ACHN (cell line): ENCODE measurements at places on chromosomes 4 and X.

GRCh38 chr4:36651253-36651652 is 369.8 kb downstream of the DTHD1 start:
- no peak for DNase-seq

GRCh38 chrX:66013194-66013816 is 26.6 kb downstream of the VSIG4 start:
- DNase-seq = no peak

DNA sequence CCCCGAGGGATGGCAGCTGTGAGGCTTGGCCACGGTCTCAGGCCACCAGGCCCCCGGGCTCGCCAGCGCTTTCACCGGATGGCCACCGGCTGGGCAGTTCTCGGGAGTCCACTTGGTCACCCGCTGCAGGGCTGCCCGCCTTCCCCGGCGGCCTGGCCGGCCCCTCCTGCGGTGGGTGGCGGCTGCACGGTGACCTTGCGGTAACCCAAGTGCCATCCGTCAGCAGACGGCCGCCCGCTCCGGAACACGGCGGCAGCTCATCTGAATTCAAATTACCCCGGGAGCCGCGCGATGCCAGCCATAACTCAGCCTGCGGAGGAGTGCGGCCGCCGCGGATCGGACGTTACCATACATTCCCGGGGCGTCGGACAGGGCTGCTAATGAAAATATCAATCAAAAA is 60.7 kb downstream of the FAM53A start:
- no peak for DNase-seq

GRCh38 chr4:5465529-5465928 is 242.8 kb downstream of the EVC2 start:
- no peak for DNase-seq

DNA sequence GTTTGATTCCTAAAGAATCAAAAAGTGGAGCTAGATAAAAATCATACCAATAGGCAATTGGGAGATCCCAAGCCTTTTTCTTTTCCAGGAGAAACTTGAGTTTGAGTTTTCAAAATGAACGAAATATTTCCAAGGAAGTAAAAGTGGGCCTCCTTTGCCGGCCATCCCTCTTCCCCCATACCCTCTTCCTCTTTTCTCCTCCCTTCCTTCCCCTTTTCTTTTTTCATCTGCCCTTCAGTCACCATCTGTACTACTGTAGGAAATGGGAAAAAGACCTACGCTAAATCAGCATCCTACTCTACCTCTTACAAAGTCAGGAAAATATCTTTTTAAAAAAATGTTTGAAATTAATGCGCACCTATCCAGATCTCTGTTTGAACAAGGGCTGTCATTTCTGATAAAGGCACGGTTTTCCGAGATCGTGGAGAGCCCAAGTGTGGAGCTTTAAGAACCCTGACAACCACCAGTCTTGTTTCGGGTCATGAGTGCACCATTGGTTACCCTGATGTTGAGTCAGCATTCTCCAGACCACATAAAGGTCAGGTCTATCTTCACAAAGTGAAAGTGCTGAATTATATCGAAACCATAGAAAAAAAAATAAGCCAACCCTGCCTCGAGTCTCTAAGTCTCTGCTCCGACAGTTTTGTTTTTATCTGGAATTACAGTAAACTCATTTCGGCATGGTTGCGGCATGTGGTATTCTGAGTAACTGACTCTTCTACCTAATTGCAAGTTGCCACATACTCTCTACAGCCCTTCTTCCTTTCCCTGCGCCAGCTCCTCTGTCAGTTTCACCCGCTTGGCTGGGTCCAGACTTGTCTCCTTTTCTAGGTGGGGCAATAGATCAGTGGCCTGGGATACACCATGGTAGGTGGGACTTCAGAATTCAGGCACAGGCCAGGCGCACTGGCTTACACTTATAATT is 140.2 kb upstream of the KLF3 start:
- DNase-seq = no peak

DNA sequence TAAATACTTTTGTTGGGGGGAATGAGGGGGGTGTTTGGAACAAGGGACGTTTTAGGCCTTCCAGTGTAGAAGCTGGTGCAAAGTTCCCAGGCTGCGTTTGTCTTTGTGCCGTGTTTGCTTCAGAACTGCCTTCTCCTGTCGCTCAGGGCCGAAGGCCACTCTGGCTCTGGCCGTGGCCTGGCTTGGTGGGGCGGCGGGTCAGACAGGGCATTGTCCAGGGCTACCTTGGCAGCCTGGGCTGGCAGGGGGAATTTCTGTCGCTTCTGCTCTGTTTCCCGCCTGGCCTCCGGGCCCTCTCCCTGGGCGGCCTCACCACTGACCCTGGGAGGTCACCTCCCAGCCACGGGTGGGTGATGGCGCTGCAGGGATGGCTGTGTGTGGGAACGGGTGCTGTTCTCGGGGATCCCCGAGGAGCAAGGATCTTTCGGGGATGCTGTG is 140.0 kb downstream of the COL4A6 start:
- DNase-seq = no peak

DNA sequence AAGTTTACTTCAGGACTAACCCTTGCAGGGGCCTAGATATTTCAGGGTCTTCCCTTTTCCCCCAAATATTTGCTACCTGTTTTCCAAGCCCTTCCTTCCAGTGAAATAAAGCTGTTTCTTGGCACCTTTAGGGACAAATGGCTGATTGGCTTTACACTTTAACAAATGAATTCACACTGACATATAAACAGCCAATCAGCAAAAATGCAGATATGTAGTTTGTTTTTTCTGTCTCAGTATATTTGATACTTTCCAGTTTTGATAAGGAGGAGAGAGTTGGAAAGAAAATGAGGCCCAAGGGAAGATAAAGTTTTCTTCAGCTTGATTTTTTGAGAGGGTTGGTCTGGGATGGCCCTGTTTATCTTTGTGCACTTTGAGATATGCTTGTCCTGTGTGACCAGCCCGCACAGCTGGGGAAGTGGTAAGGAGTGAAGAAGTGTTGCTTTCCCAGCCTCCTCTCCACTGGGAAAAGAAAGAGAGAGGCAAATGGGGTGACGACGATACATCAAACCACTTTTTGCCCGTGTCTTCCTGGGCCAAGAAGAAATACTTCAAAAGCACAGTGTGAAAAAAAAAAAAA is 67.5 kb downstream of the MGST2 start:
- DNase-seq = no peak

DNA sequence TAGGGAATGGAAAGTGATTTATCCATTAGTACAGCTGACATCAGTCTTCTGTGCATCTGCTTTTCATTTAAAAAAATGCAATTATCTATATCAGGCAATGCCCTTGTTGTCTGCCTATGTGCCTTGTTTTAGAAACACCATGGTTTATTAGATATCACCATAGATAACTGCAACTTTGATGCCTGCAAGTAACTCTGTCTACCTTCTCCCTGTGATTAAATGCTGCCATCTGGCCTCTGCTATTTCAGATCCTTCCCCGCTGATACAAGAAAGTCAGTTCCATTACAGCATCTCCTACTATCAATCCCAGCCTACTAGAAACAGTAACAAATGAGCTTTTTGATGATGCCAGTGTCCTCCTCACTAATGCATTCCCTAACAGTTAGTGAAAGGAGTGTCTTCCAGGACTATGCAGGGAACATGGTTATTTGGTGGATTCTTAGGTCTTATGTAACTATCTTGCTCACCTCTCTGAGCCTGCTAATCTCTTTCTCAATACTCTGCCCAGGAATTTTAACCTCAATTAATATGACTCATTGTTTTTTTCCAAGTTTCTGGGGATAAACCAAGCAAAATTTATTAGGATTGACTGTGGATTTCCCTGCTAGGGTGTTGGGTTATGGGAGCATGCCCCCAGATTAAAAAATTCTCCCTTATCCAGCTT is 444.9 kb downstream of the RAPGEF2 start:
- DNase-seq = no peak

DNA sequence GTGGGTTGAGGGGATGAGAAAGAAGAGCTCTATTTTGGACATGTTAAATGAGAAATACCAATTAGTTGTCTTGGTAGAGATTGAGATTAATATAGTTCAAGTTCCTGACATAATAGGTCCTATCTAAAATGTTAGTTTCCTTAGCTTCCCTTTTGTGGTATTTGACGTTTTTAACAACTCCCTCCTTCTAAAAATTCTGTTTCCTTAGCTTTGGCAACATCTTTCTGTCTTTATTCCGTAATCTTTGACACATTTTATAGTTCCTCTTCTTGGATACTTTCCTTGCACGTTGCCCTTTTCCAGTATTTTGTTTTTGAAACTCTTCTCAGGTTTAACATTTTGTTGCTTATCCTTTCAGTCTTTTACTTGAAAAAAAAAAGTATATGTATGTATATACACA is 36.9 kb downstream of the LAMTOR3 start:
- DNase-seq = no peak

DNA sequence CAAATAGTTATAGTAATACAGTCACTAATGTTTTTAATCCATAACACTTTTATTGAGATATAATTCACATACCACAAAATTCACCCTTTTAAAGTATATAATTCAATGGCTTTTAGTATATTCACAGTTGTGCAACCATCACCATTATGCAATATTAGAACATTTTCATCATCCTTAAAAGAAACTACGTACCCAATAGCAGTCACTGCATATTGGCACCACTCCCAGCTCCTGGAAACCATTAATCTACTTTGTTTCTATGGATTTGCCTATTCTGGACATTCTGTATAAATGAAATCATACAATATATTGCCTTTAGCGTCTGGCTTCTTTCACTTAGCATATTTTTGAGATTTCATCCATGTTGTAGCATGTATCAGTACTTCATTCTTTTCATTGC is 99.3 kb downstream of the AMMECR1 start:
- no peak for DNase-seq

- DNase-seq = no peak
These were observed 1029.5 kb upstream of the INTU start for GRCh38 chr4:126603210-126603609.

- DNase-seq = no peak
These were observed 68.8 kb downstream of the SSX7 start for GRCh38 chrX:52585892-52586291.

GRCh38 chr4:154399259-154399974 is 92.2 kb downstream of the DCHS2 start:
- peak; percentile 61 for DNase-seq

DNA sequence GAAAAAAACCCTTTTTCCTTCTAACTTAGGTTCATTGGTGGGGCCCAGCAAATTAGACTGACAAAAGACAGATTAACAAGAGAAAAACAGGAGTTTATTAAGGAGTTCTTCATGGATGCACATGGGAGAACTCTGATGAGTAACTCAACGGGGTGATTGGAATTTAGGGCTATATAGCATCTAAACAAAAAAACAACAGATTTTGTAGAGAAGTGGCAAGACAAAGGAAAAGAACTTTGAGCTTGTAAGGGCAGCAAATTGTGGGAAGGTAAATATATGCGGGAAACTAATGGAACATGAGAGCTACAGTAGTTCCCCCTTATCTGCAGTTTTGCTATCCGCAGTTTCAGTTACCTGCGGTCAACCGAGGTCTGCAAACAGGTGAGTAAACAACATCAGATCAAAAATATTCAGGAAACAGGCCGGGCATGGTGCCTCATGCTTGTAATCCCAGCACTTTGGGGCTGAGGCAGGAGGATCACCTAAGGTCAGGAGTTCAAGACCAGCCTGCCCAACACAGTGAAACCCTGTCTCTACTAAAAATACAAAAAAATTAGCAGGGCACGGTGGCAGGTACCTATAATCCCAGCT is 573.6 kb downstream of the ADGRL3 start:
- DNase-seq = no peak

DNA sequence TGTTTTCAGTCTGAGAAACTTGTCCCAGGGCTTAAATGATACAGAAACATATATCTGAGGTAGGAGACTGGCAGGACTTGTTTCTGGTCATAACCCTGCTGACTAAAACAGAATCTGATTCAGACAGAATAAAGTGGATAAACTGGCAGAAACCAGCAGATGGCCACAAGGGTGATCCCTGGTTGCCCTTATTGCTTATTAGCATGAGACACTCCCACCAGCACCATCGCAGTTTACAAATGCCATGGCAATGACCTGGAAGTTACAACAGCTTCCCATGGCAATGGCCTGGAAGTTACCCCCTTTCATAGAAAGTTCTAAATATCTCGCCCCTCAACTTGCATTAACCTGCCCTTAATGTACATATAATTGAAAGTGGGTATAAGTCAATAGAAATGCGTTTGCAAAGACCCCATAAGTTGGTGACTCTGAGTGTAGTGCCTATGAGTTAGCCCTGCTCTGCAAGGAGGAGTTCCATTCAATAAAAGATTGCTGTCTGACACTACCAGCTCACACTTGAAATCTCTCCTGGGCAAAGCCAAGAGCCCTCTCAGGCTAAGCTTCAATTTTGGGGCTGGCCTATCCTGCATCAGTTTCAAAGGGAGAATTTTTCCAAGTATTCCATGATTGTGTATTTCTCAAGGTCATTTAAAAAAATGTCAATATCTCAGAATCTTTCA is 52.9 kb upstream of the PAGE5 start:
- DNase-seq = no peak

DNA sequence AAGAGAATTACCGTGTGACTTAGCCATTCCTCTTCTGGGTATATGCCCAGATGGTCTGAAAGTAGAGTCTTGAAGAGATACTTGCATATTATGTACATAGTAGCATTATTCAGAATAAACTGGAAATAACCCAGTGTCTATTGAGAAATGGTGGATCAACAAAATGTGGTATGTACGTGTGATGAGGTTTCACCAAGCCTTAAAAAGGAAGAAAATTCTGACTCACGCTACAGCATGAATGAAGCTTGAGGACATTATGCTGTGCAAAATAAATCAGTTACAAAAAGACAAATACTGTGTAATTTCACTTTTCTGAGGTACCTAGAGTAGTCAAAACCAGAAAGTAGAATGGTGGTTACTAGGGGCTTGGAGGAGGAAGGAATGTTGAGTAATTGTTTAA is 37.3 kb downstream of the GBA3 start:
- DNase-seq = no peak

DNA sequence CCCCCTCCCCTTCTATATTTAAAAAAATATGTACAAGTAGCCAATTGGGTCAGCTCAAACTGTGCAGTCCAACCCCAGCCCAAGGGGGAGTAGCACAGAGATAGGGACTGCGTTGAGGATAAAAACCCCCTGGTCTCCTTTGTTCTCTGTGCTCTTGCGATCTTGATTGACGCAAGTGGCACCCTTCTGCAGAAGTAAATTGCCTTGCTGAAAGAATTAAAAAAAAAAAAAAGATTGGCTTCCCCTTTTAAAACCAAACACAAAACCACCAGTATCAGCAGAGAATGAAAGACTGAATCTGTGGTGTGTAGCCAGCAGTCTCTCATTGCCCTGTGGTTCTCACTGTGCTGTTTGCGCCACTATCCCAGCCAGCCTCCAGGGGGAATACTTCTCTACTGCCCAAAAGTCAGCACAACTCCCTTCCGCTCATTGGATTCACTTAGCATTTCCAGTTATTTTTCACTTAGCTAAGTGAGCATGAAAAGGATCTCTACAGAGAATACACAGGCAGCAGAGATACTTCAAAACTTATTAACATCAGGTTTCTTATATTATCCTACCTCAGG is 29.7 kb downstream of the MANBA start:
- DNase-seq = no peak

DNA sequence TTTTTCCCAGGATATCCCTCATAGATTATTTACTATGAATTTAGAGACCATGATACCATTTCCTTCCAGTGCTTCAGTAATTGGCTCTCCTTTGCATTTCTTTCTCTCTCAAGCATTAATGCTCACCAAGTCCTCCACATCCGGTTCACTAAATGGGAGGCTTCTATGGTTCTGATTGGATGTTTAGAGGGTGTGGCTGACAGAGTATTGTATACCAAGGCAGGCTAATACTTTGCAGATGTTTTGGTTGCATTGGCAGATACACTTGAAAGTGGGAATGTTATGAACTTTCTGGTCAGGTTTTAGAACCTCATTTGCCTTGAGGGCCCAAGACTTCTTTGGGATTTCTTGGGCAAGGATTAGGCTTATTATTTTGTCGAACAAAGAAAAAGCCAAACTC is 24.2 kb downstream of the CBLL2 start:
- DNase-seq = no peak
